ENCODE measurements at places on chromosomes 1 and 21.

GRCh38 chr1:7932524-7933138 is 8.0 kb downstream of the TNFRSF9 start:
- no peak for DNase-seq

DNA sequence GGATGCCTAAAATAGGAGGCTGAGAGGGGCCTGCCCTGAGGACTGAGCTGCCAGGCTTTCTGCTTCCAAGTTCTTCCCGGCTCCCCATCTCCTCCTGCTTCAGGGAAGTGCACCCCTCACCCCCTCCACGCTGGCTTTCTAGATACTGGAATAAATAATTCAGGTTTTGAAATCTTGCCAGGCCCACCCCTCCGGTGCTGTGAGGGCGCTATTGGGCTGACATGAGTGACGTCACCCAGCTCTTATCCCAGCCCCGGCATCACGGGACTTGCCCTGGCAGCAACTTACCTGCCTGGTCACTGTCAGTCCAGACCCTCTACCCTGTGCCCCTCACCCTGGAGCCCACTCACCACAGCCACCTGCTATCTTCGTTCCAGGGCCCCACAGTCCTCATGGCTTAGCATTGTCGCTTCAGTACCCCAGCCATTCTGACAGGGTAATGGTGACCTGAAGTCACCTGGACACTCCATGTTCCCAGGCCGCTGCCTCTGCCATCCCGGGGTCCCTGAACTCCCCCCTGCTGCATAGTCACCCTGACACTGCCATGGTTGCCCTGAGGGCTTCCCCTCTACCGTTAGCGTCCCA is 819 bp upstream of the GPR3 start:
- DNase-seq = no peak

DNA sequence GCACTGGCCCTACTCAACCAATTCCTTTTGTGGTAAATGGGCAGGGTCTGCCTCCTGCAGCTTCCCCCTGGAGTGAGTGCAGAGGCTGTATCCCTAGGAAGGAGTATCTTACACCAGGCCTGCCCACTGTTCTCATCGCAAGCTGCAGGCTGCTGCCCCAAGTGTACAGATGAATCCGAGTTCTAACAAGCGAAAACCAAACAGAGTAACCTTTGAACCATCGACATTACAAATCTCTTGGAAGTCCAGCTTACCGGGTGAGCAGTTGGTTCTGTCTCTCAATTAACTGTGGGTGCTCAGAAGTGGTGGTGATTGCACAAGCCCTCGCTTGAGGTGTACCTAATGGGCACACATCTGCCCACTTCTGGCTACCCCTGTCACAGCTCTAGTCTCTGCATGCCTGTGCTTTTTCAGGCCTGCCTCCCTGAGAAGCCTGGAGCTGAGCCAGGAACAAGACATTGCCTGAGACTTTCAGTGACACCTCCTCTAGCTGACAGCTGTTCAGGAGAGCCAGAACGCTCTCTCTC is 22.7 kb downstream of the INAVA start:
- no peak for DNase-seq

GRCh38 chr1:7463526-7463925 is 307.6 kb upstream of the VAMP3 start:
- no peak for DNase-seq

GRCh38 chr1:207091200-207091908 is 2.7 kb downstream of the C4BPB start:
- DNase-seq = no peak

GRCh38 chr1:40989066-40989465 is 9.6 kb downstream of the CTPS1 start:
- no peak for DNase-seq

- DNase-seq = no peak
Measured at GRCh38 chr1:53588053-53588779, 129.0 kb downstream of the DMRTB1 start.

- DNase-seq = no peak
Measured at GRCh38 chr1:199009447-199009846, 370.6 kb downstream of the PTPRC start.
